WTC11 (cell line): ENCODE measurements at places on chromosomes 3 and 15. TPM values are rescaled to one million over a fixed set of nuclear protein-coding genes. Genes with fewer than 3 reads are reported as not detected.

DNA sequence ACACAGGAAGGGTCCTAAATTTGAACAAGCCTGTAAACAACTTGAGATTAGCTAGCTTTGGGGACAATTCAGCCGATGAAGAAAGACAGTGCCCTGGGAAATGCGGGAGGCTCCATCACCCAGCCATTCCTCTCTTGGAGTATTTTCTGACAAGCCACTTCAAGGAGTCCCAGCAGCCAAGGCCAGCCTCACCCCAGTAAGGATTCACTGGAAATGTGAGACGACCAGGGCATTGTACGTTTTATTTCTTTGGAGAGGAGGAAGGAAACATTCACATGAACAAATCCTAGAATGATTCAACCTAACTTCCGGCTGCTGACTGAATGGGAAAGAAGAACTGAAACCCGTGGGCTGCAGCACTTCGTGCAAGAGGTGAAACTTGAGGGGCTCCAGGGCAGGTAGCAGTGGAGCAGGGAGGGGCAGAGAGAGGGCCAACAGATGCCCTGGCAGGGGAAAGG lies 116.4 kb upstream of the ARHGEF3 start:
- no peaks in the 10 kb centered on the region for H3K27me3 ChIP-seq
- no peak for DNase-seq
- H3K36me3 ChIP-seq: no peaks in the 10 kb centered on the region
- H3K4me1 ChIP-seq: peaks cover 33% of the 10 kb centered on the region

DNA sequence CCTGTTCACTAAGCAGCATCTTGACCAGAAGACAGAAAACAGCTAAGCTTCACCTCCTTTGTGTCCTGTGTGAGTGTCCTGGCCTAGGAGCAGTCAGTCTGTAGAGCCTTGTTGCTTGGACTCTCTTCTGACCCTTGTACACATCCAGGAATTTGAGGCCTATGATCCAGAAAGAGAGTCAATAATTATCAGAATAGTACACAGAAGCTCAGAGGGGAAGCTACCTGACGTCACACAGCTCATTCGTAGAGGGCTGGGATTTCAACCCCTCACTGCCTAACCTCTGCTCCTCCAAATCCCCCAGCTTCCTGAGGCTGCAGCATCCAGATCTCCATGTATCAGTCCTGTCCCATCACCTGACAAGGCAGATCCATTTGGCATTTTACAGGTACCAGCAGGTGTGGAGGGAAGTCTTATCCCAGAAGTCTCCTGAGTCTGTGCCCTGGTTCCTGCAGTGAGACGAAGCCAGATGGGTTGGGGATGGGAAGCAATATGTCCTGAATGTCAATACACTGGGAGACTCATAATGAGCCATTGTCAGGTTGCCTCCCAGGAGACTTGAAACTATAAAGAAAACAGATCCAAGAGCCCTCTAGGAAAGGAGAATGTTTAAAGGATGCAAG lies 203.1 kb downstream of the MINAR1 start:
- H3K36me3 ChIP-seq: no peaks in the 10 kb centered on the region
- no peak for DNase-seq
- H3K4me1 ChIP-seq: peaks cover 3% of the 10 kb centered on the region
- H3K27ac ChIP-seq: no peak overlapping the region
- no peaks in the 10 kb centered on the region; the same call in 1 of the 2 replicates for H3K27me3 ChIP-seq

DNA sequence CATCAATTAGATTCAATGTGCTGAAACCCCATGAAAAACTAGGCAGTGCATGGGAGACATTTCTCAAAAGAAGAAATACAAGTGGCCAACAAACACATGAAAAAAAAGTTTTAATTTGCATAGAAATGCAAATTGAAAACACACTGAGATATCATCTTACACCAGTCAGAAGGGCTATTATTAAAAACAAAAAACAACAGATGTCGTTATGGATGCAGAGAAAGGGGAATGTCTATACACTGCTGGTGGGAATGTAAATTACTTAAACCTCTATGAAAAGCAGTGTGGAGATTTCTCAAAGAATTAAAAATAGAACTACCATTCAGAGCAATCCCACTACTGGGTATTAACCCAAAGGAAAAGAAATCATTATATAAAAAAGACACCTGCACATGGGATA lies 98.7 kb downstream of the CCNL1 start:
- no peak overlapping the region for H3K4me3 ChIP-seq
- peaks cover 34% of the 10 kb centered on the region for H3K4me1 ChIP-seq
- H3K27me3 ChIP-seq: peaks cover 26% of the 10 kb centered on the region
- no peaks in the 10 kb centered on the region for H3K36me3 ChIP-seq
- DNase-seq: no peak
- no peak overlapping the region for H3K27ac ChIP-seq

DNA sequence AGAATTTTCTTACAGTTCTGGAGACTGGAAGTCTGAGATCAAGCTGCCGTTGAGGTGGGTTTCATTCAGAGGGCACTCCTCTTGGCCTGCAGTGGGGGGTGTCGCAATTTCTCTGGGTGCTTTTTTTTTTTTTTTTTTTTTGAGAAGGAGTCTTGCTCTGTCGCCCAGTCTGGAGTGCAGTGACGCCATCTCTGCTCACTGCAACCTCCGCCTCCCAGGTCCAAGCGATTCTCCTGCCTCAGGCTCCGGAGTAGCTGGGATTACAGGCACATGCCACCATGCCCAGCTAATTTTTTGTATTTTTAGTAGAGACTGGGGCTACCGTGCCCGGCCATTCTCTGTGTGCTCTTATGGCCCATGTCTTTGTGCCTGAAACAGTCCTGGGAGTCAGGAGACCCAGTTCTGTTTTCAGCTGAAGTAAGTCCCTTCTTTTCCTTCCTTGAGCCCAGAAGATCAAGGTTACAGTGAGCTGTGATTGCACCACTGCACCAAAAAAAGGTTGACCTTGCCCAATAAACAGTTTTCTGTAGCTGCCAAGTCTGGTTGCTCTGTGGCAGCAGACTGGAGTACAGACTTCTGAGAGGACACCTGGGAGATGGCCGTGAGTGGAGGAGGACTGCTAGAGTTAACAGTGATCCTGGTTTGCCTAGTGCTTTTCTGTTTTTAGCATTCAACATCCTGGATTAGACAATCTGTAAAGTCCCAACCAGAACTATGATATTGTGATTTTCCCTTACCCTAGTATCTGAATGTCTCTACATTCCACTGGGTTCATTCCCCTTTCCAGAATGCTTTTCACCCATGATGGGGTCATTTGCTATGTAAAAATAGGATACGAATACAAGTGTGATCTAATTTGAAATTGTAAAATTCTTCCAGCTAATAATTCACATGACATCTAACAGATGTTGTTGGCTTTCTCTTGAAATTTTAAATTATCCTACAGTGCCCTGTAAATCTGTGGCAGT lies 76.6 kb upstream of the RNF7 start:
- H3K27me3 ChIP-seq: peaks cover 48% of the 10 kb centered on the region
- no peak overlapping the region for H3K27ac ChIP-seq
- peaks cover 29% of the 10 kb centered on the region for H3K4me1 ChIP-seq
- DNase-seq: no peak

DNA sequence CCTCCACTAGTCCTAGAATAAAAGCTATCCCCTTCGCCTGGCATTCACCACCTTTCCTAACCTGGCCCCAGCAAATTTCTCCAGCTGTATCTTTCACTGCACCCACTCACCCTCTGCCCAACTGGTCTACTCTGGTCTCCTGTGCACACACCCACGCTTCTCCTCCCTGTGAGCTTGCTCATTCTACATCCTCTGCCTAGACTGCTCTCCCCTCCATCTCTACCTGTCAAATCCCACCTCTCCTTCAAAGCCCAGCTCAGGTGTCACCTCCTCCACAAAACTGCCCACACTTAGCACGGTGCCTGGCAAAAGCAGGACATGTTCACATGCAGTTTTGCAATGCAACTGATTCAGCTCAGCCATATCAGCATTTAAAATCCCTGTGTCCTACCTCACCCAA lies 45.8 kb upstream of the NTRK3 start:
- H3K36me3 ChIP-seq: no peaks in the 10 kb centered on the region
- H3K4me1 ChIP-seq: peaks cover 17% of the 10 kb centered on the region
- H3K27ac ChIP-seq: no peak overlapping the region
- peaks cover 6% of the 10 kb centered on the region; the same call in 1 of the 2 replicates for H3K27me3 ChIP-seq
- H3K4me3 ChIP-seq: no peak overlapping the region

DNA sequence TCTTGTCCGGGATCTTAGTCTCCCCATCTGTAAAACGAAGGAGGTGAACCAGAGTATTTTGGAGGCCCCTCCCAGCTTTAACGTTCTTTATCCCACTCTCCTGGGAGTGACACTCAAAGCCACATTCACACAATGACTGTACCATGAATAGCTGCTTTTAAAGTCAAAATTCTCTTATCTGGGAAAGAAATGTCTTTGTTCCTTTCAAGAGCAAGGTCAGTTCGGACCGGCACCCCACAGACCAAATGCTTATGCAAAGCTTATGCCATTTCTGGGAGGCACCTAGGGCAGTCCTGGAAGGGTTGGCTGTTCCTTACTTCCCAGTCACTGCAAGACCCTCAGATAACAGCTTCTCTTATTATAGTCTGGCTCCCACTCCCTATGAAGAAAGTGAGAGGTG lies 53.5 kb upstream of the WNT5A start:
- H3K4me1 ChIP-seq: peaks cover 34% of the 10 kb centered on the region
- H3K4me3 ChIP-seq: peak overlapping the region; percentile 5; the same call in 1 of the 2 replicates
- no peaks in the 10 kb centered on the region for H3K27me3 ChIP-seq
- H3K27ac ChIP-seq: 0 out of 2 replicates have a peak overlapping the region, but pooled peaks have one; percentile 27

DNA sequence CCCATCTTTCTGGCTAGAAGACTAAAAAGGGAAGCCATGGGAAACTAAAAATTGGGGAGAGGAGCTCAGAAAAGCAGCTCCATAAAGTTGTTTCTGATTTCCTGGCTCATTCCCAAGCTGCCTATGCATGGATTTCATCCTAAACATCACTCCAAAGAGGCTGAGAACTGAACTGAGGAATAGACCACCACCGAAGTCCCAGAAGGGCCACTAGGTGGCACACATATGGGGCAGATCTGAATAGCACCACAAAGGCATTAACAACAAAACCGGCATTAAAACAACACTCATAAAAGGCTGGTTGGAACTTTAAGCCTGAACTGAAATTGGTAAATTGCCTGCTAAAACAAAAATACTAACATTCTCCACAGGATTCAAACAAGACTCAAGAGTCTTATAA lies 106.3 kb downstream of the PLD1 start:
- no peak overlapping the region for H3K27ac ChIP-seq
- H3K36me3 ChIP-seq: peaks cover 9% of the 10 kb centered on the region
- DNase-seq: peak; percentile 45
- H3K27me3 ChIP-seq: no peaks in the 10 kb centered on the region
- H3K4me3 ChIP-seq: no peak overlapping the region
- peaks cover 14% of the 10 kb centered on the region for H3K4me1 ChIP-seq

DNA sequence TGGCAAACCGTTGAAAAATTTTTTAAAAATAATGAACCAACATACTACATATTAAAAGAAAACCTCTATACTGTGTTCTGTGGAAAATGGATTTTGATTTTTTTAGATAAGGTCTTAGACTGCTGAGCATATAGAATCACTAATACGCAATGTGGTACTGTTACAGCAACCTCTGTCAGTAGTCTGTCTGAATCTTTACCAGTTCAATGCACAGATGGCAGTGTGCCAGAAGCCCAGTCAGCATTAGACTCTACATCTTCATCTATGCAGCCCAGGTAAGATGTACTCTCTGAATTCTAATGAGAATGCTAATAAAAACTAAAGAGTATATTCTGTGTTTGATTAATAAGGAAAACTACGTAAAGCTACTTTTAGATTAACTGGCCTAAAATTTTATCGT lies 31.3 kb upstream of the FAH start:
- 0 out of 2 replicates have a peak, but pooled peaks cover 4% of the 10 kb centered on the region for H3K4me1 ChIP-seq
- H3K4me3 ChIP-seq: no peak overlapping the region
- peaks cover 25% of the 10 kb centered on the region for H3K36me3 ChIP-seq
- no peak overlapping the region for H3K27ac ChIP-seq
- no peak for DNase-seq

GRCh38 chr3:186440891-186441290 lies 78.9 kb upstream of the DGKG start:
- H3K4me3 ChIP-seq: no peak overlapping the region
- no peaks in the 10 kb centered on the region for H3K27me3 ChIP-seq
- no peak overlapping the region for H3K27ac ChIP-seq
- H3K36me3 ChIP-seq: no peaks in the 10 kb centered on the region
- no peak for DNase-seq

DNA sequence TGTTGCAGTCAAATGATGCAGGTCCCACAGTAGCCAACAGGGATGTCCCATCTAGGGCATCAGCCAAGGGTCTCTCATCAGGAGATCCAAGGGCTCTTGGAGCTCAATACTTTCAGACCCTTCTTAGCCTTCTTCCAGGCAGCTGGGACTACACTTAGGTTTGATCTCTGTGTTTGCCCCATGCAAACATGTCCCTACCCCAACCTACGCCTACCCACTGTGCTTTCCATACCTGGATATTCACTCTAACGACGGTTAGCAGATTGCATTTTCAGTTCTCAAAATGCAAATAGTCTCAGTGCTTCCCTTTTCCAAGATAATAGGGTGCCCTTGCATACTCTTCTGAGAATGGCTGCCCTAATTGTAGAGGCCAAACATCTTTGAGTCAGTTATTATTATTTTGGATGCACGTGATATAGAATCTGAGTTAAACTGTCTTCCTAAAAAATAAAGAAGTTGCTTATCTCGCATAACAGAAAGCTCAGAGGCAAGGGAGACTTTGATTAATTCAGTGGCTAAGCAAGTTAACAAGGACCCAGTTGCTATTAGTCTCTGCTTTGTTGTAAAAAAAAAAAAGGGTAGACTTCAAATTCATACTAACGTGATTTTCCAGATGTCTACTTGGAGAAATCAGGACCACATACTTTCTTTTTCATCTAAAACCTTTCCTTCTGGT lies 1.0 kb upstream of the CEP70 start:
- peaks cover 21% of the 10 kb centered on the region for H3K4me1 ChIP-seq
- peak overlapping the region; percentile 96 for H3K4me3 ChIP-seq
- peaks cover 7% of the 10 kb centered on the region for H3K36me3 ChIP-seq
- DNase-seq: no peak
- H3K27me3 ChIP-seq: no peaks in the 10 kb centered on the region
- H3K27ac ChIP-seq: peak overlapping the region; percentile 95

GRCh38 chr15:78023865-78024518 lies 53.5 kb downstream of the TBC1D2B start:
- peaks cover 13% of the 10 kb centered on the region for H3K36me3 ChIP-seq
- DNase-seq: no peak
- H3K27me3 ChIP-seq: no peaks in the 10 kb centered on the region
- H3K27ac ChIP-seq: no peak overlapping the region
- H3K4me1 ChIP-seq: peaks cover 6% of the 10 kb centered on the region; the same call in 1 of the 2 replicates
- H3K4me3 ChIP-seq: no peak overlapping the region

- no peak overlapping the region for H3K27ac ChIP-seq
- H3K4me3 ChIP-seq: no peak overlapping the region
- H3K4me1 ChIP-seq: peaks cover 7% of the 10 kb centered on the region
- no peaks in the 10 kb centered on the region; the same call in none of the 2 replicates for H3K27me3 ChIP-seq
- DNase-seq: no peak
- no peaks in the 10 kb centered on the region for H3K36me3 ChIP-seq
Measured at GRCh38 chr15:91116113-91117067, 16.3 kb downstream of the SV2B start.

DNA sequence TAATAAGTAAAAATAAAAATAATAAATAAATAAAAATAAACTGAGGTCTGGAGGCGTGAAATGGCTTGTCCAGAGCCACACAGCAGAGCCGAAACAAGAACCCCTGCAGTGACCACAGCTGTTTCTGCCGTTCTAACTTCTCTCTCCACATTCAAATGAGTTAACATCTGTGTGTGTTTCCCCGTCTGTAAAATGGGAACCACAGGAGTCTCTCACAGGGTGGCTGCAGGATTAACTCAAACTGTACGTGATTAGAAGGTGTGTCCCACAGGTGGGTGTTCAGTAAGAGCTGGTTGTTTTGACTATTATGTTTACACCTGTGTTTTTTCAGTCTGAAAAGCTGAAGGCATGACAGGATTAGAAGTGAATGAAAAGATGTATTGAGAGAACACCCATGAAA lies 27.0 kb upstream of the MUC4 start:
- no peaks in the 10 kb centered on the region for H3K36me3 ChIP-seq
- no peak overlapping the region for H3K4me3 ChIP-seq

Gene ZXDC
- 32.9 to 34.7 TPM (median 33.4 TPM) in 3 replicates for total RNA-seq

Gene CNTN4
- not detected in 3 replicates for total RNA-seq

Gene CCNB2
- total RNA-seq: 93.3 to 101 TPM (median 98.8 TPM) in 3 replicates
